ENCODE measurements at places on chromosomes 6 and 20.

DNA sequence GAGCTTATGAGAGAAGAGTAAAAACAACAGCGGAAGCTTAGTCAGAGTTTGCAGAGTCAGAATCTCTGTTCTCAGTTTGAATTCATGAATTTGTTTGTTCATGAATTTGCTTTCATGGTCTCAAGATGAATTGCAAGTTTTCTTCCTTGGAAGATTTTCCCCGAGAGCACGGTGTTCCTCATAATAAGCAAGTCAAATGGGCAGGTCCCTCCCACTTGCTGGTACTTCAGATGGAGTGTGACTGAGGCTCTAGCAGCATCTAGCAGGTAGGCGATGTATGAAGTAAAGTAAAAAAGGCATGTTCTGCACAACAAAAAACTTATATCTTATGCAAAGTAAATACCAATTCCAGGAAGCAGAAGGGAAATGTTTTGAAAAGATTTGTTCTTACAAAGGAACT lies 15.5 kb upstream of the MLIP start:
- DNase-seq: no peak

DNA sequence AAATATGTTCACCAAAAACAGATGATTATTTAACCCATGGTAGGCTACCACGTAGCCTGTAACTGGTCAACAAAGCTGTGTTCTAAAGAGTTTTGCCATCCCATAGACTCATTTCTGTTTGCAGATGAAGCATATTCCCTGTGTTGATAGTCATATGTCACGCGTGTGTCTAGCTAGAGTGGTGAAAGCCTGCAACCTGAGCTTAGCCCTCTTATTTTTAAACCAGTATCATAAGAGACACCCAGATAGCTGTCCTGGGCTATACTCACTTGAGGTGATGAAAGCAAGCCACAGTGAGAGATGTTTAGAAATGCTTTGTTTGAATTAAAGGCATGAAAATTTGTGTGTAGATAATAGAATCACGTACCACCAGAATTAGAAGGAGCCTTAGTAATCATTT lies 307.8 kb downstream of the ZFAND3 start:
- no peak for DNase-seq

DNA sequence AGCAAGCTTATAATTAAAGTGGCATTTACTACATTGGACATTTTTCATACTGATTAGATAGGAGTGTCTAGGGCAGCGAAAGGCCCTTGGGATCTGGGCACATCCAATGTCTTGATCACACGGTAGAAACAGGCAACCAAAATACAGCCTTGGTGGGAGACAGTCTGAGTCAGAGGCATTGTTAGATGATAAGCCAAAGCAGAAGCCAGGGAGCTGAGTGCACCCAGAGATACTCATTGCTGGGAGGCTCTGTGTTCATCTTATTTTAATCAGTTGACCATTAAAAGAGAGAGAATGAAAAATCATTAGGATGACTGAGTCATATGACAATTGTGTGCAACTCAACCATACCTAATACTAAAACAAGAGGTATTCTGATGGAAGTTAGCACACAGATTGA lies 109.5 kb downstream of the LCA5 start:
- no peak for DNase-seq

GRCh38 chr20:40744072-40744817 lies 55.2 kb upstream of the MAFB start:
- no peak for DNase-seq

GRCh38 chr6:151323791-151324487 lies 67.4 kb downstream of the ZBTB2 start:
- peak; percentile 65 for DNase-seq

GRCh38 chr6:36906539-36907325 lies 21.0 kb downstream of the C6orf89 start:
- no peak for DNase-seq

All from stimulated activated CD4-positive, alpha-beta T cell treated with anti-CD3 and anti-CD28 coated beads, Interleukin-1b, Interleukin-23, amount 100 ng/mL, for 24 hours (primary cell).